Upper lobe of right lung (tissue), 1 donor: ENCODE measurements at places on chromosomes 6 and 20. TPM values are rescaled to one million over a fixed set of nuclear protein-coding genes. Genes with fewer than 3 reads are reported as not detected.

The PTCRA gene
- 5.0 TPM for total RNA-seq

- no peaks in the 10 kb centered on the region for H3K36me3 ChIP-seq
- H3K4me1 ChIP-seq, result no peaks in the 10 kb centered on the region
- H3K27ac ChIP-seq, result no peak overlapping the region
- H3K4me3 ChIP-seq, result no peak overlapping the region
- H3K27me3 ChIP-seq, result no peaks in the 10 kb centered on the region
Observed at GRCh38 chr6:123962508-123962907, 158.8 kb downstream of the NKAIN2 start.

DNA sequence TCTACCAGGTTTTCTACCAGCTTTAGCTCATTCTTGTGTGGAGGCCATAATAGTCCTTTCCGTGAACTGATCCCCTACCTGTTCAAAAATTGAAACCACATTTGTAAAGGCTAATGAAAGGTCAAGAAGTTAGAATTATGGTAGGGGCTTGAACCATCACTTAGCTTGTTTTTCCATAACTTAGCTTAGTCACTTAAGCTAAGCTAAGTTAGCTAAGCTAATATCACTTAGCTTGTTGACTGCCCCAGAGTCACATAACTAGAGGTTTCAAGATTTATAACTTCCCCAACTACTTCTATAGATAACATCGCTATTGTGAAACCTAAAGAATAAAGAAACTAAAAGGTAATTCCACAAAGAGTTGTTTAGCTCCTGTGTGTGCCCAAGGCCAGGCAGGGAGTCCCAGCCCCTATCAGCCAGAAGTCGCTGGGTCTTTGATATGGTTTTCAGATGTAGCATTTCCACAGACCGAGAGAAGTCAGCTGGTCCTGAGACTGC, 131.8 kb downstream of the VEGFA start:
- H3K27ac ChIP-seq, result no peak overlapping the region
- no peaks in the 10 kb centered on the region for H3K36me3 ChIP-seq
- no peak overlapping the region for H3K4me3 ChIP-seq
- H3K27me3 ChIP-seq, result no peaks in the 10 kb centered on the region
- H3K4me1 ChIP-seq, result no peaks in the 10 kb centered on the region
- DNase-seq, result no peak

- H3K4me3 ChIP-seq, result peak overlapping the region; percentile 55
- no peak overlapping the region for H3K27ac ChIP-seq
- peaks cover 15% of the 10 kb centered on the region for H3K4me1 ChIP-seq
- no peaks in the 10 kb centered on the region for H3K36me3 ChIP-seq
- H3K27me3 ChIP-seq, result peaks cover 21% of the 10 kb centered on the region
Observed at GRCh38 chr6:5086294-5086890, 1.3 kb downstream of the PPP1R3G start.

DNA sequence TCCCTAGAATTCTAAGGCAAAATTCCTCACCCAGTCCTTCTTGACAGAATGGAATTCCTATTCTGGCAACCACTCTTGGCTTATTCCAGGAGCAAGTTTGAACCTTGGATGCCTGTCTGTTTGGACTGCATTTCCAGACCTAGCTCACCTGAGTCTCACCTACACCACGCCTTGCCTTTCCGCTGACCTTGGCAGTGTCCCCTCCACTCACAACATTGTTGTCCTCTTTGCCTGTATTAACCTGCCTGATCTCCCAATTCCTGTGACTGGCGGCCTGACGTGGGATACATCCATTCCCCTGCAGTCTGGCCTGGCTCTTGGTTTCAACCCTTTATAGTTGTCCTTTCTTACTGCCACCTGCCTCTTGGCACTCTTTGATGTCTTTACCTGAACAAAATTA, 281.4 kb upstream of the SOX4 start:
- H3K27me3 ChIP-seq, result no peaks in the 10 kb centered on the region
- DNase-seq, result no peak
- H3K36me3 ChIP-seq, result no peaks in the 10 kb centered on the region
- no peak overlapping the region for H3K27ac ChIP-seq
- H3K4me1 ChIP-seq, result no peaks in the 10 kb centered on the region

DNA sequence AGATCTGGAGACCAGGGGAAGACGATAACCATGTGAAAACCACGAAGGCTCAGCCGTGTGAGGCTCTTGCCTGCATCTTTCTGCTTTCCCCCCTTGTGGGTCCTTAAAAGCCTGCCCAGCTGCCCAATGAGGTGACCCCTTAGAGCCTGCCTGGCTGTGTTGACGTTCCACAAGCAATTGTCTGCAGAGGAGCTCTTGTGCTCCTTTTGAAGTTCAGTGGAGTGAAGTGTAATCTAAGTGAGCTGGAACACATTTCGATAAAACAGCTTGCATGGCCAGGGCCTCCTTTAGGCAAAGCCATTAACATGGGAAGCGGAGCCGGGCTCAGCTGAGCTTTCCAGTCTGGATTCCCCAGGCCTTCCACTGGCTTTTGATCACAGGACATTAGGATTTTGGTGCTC, 27.3 kb upstream of the TCP11 start:
- H3K4me1 ChIP-seq, result no peaks in the 10 kb centered on the region
- H3K27ac ChIP-seq, result no peak overlapping the region
- H3K27me3 ChIP-seq, result no peaks in the 10 kb centered on the region
- H3K36me3 ChIP-seq, result no peaks in the 10 kb centered on the region

DNA sequence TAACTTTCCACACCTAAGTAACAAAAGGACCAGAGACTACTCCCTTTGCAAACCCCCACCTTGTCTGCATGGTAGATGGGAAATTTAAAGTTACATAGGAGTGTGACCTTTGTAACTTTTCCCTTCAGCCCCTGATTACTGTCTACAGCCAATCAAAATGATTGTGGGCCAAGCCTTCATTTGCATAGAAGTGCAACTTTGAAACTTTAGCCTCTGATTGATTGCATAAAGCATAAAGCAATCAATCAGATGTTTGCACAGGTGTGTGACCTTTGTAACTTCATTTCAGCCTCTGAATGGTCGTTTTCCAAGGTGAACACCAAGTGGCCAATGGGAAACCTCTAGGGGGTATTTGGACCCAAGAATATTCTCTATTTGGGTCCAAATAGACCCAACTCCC, 46.1 kb downstream of the PRKN start:
- no peak overlapping the region for H3K4me3 ChIP-seq
- DNase-seq, result no peak
- no peaks in the 10 kb centered on the region for H3K36me3 ChIP-seq
- H3K27ac ChIP-seq, result no peak overlapping the region
- H3K4me1 ChIP-seq, result no peaks in the 10 kb centered on the region

GRCh38 chr20:59774921-59775686, 158.3 kb downstream of the SYCP2 start:
- H3K4me3 ChIP-seq, result no peak overlapping the region
- H3K27me3 ChIP-seq, result no peaks in the 10 kb centered on the region
- H3K4me1 ChIP-seq, result no peaks in the 10 kb centered on the region
- DNase-seq, result no peak
- H3K27ac ChIP-seq, result no peak overlapping the region
- no peaks in the 10 kb centered on the region for H3K36me3 ChIP-seq

DNA sequence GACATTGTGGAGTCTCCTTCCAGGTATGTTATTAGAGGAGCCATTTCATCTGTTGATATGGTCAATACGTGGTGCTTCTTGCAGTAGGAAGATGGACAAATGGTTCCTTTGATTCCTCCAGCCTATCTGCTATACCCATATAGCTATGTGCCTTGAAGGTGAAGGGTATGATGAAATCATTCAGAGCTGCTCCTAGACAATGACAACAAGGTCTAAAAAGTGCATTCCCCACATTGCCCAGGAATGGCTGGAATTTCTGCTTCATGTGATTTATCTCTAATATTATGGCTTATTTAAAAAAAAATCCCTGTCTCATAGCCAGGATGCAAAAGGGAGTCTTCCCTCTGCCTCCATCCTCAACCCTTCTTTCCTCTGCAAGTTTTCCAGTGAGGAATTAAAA, 14.1 kb downstream of the DAAM2 start:
- DNase-seq, result no peak
- H3K27me3 ChIP-seq, result no peaks in the 10 kb centered on the region
- H3K4me3 ChIP-seq, result no peak overlapping the region
- H3K4me1 ChIP-seq, result no peaks in the 10 kb centered on the region

- no peaks in the 10 kb centered on the region for H3K36me3 ChIP-seq
- DNase-seq, result no peak
- no peak overlapping the region for H3K27ac ChIP-seq
Observed at GRCh38 chr20:818001-818664, 15.4 kb upstream of the FAM110A start.

DNA sequence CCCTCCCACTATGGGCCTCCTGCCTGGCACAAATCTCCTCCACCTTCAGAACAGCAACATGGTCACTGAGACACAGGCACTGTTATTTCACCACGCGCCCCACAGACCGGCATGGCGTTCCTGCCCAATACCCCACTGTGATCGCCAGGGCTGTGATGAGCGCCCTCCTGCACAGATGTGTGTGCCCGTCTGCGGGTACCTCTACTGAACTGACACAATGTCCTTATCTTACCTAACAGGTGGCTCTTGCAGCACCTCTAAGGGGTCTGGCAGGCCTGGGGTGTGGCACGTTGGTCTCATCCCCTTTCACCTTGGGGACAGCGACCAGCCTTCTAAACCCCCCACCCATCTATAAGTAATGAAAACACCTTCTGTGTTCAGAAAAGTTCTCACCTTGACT, 64.2 kb downstream of the STAU1 start:
- no peaks in the 10 kb centered on the region for H3K4me1 ChIP-seq
- H3K27ac ChIP-seq, result no peak overlapping the region
- no peak overlapping the region for H3K4me3 ChIP-seq
- peaks cover 77% of the 10 kb centered on the region for H3K36me3 ChIP-seq
- DNase-seq, result no peak

DNA sequence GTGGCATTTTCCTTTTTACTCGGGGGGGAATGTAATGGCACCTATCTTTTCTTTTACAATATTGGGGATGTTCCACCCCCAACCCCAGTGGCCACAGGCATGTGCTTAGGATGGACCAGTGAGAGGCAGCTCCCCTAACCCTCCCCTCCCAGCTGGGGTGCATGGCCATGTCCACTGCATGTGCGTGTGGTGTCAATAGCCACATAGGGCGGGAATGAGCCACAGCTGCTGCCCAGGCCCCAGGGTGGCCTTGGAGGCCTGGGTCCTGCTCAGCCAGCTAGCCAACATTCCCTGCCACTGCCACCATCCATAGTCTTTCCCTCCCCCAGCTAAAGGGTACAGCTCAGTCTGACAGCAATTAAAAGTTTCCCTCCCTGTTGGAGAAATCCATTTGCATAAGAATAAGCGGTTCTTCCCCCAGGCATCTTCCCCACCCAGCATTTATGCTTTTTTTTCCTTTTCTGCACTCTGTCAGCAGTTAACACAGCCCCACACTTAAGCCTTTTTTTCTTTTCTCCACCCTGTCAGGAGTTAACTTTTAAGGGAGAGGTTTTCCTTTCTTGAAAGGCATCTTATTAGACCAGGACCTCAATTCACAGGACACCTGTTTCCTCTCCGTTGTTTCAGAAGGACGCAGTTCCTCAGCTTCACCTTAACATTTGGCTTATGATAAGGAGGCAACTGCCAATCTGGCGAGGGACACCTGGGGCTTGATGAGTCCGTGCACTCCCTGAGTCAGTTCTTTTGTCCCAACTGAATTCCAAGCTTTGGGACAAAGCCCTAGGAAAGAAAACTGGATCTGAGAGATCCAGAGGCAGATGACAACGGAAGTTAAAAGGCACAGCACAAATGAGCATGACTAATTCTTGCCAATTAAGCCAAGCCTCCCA, 121.4 kb downstream of the TPBG start:
- H3K4me1 ChIP-seq, result no peaks in the 10 kb centered on the region
- H3K36me3 ChIP-seq, result no peaks in the 10 kb centered on the region
- DNase-seq, result no peak
- no peak overlapping the region for H3K27ac ChIP-seq
- H3K4me3 ChIP-seq, result no peak overlapping the region

DNA sequence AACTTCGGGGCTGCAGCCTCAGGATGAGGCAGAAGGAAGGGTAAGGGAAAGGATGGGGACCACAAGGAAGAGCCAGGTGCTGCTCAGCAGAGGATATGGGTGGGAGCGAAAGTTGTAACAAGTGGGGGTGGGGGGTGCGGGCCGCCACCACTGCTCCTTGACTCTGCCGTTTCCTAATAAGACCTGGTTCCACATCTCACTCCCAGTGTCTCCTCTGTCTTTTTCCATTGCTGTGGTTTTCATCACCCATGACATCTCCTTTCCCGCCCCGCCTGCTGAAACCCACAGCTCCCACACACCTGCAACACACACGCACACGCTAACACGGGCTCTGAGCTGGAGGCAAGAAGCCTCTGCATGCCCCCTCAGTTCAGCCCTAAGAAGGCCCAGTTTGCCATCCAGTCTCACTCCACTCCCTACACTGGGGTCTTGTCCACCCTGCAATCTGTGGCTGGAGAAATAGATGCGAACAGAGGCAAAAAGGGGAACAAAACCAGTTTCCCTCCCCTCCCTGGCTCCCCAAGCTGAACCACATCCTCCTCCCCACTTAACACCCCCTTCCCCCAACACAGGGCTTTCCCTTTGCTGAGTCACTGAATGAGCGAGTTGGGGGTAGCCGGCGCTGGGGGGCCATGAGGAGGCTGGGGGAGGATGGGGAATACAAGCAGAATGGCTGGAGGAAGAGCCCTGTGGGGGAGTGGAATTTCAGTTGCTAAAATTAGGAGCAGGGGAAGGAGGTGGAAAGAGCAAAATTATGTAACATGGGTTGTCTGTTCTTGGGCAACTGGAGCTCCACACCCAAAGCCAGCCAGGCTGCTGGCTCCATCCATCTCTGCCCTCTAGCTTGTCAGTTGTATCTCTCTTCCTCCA, 11.5 kb downstream of the NFKBIL1 start:
- peak overlapping the region; percentile 73 for H3K27ac ChIP-seq
- peaks cover 51% of the 10 kb centered on the region for H3K4me1 ChIP-seq
- H3K36me3 ChIP-seq, result peaks cover 34% of the 10 kb centered on the region
- H3K4me3 ChIP-seq, result no peak overlapping the region
- H3K27me3 ChIP-seq, result no peaks in the 10 kb centered on the region
- peak; percentile 74 for DNase-seq

DNA sequence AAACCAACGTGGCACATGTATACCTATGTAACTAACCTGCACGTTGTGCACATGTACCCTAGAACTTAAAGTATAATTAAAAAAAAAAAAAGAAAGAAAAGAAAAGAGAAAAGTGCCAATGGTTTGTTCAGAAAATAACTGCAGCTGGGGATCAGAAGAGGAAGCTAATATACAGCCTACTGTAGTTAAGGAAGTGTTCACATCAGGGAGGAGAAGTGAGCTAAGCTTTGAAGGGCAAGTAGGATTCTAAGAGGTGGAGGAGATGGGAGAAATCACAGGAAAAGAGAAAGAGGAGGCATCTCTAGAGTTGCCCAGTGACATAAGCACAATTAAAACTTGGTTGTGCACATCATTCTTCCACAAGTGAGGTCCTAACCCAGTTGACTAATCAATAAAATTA, 214.4 kb upstream of the DTNBP1 start:
- no peak for DNase-seq
- H3K27me3 ChIP-seq, result no peaks in the 10 kb centered on the region
- H3K4me1 ChIP-seq, result peaks cover 10% of the 10 kb centered on the region
- no peak overlapping the region for H3K27ac ChIP-seq

- DNase-seq, result no peak
- H3K27ac ChIP-seq, result no peak overlapping the region
- H3K4me3 ChIP-seq, result no peak overlapping the region
- peaks cover 98% of the 10 kb centered on the region for H3K36me3 ChIP-seq
- no peaks in the 10 kb centered on the region for H3K4me1 ChIP-seq
- no peaks in the 10 kb centered on the region for H3K27me3 ChIP-seq
Observed at GRCh38 chr6:152142105-152142504, 334.6 kb downstream of the ESR1 start.
